Foreskin fibroblast (primary cell): ENCODE measurements at places on chromosomes 12 and 14.

DNA sequence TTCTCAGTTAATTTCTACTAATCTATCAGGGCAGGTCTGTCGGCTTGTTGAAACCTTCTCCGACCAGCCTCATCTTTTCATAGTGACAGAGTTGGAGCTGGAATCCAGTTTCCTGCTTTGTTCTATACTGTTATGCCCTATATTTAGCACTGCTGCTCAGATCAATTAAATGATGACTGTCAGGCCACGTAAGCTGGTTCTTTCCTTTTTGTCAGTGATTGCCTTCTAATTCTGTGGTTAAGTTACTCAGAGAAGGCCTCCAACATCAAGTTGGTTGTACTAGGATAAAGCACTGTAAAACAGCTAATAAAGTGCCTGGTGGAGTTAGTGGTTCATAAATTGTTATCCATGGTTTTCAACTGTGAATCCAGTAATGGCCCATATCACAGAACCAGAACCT is 22.6 kb downstream of the DERA start:
- no peak for DNase-seq

- peak; percentile 66 for DNase-seq
Measured at GRCh38 chr14:75307700-75308379, 29.2 kb downstream of the FOS start.

GRCh38 chr12:123873793-123874192 is 98.8 kb downstream of the CCDC92 start:
- no peak for DNase-seq

DNA sequence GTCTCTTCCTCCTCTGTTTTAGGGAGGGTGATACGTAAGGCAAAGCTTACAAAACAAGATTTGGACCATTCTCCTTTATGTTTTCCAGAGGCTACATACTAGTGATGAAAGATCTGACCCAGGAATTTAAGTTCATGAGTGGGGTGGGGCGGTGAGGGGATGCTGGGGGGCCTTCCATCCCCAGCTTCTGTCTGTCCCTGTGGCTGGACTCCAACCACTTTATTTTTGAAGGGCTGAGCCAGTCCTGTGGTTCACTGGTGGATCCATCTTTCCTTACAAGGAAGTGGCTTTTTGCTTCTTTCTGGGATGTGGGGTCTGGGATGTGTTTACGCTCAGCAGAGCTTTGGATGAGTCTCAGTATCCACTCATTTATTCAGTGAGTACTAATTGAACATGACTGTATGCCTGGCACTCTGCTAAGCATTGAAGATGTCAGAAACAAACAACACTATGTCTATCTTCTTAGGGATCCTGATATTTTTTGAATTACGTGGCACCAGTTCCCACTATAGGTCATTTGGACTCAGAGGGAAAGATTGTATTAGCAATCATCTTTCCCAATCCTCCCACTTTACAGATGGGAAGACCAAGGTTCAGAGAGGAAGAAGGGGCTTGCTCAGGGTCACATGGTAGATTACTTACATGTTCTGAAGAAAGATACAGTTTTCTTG is 291.8 kb upstream of the TBX3 start:
- no peak for DNase-seq

GRCh38 chr12:114396153-114396868 is 9.6 kb downstream of the TBX5 start:
- DNase-seq, result peak; percentile 69

DNA sequence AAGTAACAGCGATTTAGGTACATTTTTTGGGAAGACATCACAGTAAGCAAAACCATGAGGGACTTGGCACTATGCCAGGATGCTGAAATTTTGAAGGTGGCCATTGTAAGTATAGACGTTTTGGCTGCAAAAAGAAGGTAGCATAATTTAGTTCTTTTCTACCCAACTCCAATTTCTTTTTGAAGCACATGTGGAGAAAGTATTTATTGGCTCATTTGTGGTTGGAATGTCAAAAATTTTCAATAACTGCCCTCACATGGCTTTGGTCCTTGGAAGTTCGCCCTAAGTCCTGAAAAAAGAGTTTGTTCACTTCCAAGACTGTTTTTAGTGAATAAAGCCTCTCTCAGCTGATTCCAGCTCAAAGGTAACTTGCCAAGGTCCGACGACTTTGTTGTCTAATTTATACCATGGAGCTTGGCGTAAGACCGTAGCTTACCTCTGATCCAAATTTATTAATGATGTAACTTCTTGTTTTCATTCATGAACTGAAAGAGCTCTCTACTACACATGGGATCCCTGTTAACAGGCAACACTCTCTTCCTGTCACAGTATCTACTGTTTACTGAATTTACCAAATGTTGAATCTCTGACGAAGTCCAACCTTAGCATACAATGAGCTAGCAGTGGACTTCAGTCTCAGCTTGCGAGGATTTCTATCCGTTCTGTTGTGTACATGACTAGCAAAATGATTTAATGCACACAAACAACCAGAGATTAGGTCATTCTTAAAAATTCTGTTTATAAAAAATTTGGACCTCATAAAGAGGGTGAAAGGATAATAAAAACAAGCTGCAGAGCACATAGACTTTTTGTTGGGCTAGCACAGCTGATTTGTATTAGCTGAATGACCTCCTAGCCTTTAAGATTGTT is 49.0 kb downstream of the MSRB3 start:
- peak; percentile 68 for DNase-seq

DNA sequence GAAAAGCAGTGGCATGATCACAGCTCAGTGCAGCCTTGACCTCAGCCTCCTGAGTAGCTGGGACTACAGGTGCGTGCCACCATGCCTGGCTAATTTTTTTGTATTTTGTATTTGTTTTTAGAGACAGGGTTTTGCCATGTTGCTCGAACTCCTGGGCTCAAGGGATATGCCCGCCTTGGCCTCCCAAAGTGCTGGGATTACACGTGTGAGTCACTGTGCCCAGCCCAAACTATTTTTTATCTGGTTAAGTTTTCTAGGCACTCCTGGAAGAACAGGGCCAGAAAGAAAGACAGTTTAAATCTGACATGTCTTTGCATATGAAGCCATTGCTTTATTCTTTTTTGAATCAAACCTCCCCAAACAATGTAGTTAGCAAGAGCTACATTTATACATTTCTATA is 27.5 kb upstream of the PTGR2 start:
- DNase-seq, result no peak
